ENCODE measurements at places on chromosomes 11 and 22.
A peak's percentile ranks its signal among the peaks of the same experiment; 100 is the strongest.

DNA sequence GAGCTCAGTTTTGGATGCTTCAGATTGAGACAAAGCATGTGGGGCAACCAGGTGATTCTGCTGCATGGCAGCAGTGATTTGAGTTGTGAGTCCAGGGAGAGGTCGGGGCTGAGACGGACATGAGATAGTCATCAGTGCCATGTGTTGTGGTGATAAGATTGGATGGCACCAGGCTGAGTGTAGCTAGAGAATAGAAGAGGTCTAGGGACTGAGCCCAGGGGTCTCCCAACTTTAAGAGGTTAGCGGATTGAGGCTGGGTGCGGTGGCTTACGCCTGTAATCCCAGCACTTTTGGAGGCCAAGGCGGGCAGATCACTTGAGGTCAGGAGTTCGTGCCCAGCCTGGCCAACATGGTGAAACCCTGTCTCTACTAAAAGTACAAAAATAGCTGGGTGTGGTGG lies 6.3 kb upstream of the CTSD start:
- no peak for DNase-seq

DNA sequence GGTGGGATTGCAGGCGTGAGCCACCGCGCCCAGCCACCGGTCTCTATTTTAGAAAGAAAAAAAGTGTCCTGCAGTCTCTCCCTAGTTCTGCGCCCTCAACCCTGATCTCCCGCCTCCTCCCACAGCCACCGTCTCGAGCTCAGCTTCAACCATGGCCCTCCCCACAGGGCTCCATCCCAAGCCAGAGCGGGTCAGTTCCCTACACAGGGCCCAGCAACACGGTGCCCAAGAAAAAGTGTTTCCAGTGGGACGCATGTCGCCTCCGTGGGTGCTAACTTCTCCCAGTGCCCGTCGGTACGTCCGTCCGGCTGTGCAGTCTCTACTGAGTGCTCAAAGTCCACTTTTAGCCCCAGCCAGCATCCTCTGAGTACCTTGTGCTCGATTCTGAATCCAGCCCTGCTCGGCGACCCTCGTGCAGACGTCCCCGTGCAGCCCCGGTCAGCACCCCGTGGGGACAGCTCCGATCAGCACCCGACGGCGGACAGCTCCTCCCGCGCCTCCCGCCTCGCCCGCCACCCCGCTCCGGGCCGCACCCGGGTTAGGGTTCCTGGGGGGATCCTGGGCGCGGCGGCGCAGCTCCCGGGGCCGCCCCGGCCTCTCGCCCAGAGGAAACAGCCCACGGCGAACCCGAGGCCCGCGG lies 657 bp upstream of the MAPK8IP2 start:
- peak; percentile 38 for DNase-seq

- no peak for DNase-seq
These were observed 12.6 kb upstream of the TRIM44 start for GRCh38 chr11:35650006-35650405.

- DNase-seq = no peak
These were observed 44.0 kb downstream of the MRTFA start for GRCh38 chr22:40592352-40593113.

- no peak for DNase-seq
These were observed 1028.3 kb downstream of the BRD1 start for GRCh38 chr22:48799227-48799970.

Measured in activated CD4-positive, alpha-beta T cell treated with anti-CD3 and anti-CD28 coated beads for 24 hours (primary cell).